ENCODE measurements at places on chromosomes 4 and X.
A peak's percentile ranks its signal among the peaks of the same experiment; 100 is the strongest.

DNA sequence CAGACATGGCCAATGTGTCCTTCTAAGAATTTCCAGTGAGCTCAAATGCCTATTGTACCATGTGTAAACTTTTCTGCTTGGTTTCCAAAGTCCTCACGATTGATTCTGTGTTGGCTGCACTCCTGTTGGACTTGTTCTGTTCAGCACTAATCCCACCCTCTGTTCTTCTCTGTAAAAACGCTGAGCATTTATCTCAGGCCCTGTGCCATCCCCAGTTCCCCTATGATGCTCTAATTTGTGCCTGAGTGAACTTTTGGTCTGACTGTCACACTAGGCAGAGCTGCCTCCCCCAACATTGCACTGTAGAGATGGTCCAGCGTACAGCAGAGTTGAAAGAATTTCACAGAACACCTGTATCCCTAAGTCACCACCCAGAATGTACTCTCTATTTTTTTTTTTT, 76.1 kb upstream of the STS start:
- no peak for DNase-seq

DNA sequence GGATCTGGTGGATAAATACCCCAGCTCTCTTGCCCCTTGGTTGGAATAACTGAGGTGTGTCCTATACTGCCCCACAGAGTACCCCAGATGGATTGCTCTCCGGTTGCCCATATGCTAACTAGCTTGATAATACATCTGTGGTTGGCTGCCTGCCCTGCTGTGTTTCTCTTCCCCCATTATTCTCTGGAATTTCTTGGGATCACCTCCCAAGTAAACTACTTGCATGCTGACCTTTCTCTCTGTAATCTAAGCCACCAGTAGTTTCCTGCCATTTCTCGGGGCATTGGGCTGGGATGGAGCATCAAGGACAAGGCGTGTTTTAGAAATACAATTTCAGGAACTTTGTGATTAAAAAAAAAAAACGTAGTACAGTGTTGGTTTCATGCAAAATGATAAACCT, 25.2 kb downstream of the PPP1R2C start:
- no peak for DNase-seq

DNA sequence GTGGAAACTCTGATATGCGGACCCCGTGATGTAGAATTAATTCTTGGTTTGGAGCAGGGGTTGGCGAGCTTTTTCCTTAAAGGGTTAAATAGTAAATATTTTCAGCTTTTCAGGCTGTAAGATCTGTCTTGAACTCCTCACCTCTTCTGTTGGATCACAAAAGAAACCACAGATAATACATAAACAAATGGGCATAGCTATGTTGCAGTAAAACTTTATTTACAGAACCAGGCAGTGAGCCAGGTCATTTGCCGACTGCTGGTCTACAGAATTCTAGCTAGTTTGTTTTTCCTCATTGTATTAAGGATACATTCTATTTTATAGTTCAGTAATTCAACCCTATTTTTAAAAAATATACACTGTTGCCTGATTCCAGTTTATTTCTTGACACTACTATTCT, 116.6 kb downstream of the PAPSS1 start:
- DNase-seq: no peak

GRCh38 chrX:39396358-39396995, 595.2 kb downstream of the MID1IP1 start:
- no peak for DNase-seq

- no peak for DNase-seq
These were observed 455.7 kb downstream of the BCOR start for GRCh38 chrX:39642071-39642470.

DNA sequence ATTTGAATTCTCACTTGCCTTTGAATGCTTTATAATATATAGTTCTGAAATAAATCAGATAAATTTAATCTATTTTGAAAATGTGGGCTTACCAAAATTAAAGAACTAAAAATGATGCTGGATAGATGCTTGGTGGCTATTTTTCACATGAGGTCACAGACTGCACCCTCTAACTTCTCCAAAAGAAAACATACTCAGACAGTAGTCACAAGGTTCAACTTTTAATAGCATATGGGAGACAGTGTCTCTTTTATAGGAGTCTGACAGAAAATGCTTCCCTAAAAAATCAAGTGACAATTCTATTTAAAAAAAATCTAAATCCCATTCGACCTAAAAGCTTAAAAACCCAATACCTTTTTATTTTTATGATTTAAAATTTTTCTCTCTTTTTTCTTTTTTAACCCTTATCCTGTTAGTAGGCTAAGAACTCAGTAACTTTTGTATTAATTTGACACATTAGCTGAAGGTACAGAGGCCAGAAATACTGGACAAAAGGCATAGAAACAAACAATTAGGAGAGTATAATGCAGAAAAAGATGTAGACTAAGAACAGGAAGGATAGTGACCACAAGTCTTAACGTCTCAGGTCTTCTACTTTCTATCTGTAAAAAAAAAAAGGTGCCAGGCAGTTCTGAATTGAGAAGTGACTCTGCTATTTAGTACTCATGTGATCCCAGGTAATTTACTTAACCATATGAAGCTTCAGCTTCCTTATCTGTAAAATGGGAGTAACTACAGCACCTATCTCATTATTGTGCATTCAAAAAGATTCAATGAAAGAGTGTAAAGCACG, 7.6 kb downstream of the TIGD4 start:
- DNase-seq: no peak

DNA sequence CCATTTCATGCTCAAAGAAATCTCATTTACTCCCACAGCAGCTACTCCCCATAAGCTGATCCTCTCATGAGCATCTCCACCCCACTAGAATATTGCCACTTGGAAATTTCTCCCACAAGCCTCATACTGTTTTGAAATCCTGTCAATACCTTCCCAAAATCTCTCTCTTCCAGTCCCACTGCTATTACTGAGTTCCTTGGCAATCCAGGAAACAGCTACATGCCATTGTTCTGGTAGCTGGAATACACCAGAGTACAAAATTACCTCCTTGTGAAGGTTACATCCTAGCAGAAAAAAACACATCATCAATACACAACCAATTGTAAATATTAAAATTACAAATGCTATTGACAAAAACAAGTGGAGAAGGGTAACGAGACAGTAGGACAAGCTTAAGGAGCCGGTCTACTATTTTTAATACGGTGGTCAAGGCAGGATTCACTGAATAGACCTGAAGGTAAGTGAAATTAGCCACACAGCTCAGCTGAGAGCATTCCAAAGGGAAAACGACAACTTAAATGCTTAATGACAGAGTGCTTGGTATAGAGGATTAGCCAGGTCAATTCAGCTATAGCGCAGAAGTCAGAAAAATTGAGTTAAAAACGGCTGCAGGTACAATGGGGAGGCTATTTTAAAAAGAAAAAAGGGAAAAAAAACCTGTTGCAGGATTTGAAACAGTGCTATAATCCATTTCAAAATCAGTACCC, 6.4 kb downstream of the RPL9 start:
- DNase-seq: no peak

- no peak for DNase-seq
These were observed 226.2 kb downstream of the PALLD start for GRCh38 chr4:168723020-168723419.

DNA sequence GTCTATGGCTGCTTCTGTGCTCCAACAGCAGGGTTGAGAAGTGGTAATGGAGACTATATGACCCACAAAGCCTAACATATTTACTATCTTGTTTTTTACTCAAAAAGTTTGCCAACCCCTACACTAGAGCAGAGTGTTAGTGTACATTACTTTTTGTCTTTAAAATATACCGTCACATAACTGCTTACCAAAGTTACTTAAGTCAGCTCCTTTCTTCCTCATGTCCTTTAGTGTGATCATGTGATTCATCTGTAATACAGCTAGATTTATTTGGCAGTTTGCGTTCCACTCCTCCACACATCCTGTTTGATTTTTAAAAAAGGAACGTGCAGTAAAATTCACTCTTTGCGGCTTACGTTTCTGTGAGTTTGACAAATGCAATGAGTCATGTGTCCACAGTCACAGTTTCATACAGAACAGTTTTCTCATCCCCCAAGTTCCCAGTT, 162.4 kb upstream of the GPRIN3 start:
- DNase-seq: no peak

DNA sequence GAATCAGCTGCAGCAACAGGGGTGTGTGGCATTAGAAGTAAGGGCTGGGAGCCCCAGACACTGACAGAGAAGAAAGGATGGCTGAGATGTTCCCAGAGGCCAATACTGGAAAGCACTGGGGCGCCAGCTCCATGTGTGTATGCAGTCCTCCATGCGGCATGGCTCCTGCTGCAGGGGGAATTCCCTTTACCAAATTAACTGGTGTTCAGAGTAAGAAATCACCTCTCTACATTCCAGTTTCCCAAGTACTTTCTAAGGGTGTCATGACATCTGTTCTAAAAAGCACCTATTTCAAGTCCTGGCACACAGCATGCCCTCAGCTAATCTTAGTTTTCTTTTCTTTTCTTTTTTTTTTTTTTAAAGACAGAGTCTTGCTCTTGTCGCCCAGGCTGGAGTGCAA, 98.0 kb downstream of the MAML3 start:
- DNase-seq: no peak

GRCh38 chrX:108309144-108309543, 129.1 kb downstream of the COL4A6 start:
- no peak for DNase-seq

GRCh38 chr4:109608879-109609278, 48.8 kb downstream of the MCUB start:
- DNase-seq: no peak

GRCh38 chr4:87227751-87228151, 7.3 kb upstream of the KLHL8 start:
- DNase-seq: no peak

DNA sequence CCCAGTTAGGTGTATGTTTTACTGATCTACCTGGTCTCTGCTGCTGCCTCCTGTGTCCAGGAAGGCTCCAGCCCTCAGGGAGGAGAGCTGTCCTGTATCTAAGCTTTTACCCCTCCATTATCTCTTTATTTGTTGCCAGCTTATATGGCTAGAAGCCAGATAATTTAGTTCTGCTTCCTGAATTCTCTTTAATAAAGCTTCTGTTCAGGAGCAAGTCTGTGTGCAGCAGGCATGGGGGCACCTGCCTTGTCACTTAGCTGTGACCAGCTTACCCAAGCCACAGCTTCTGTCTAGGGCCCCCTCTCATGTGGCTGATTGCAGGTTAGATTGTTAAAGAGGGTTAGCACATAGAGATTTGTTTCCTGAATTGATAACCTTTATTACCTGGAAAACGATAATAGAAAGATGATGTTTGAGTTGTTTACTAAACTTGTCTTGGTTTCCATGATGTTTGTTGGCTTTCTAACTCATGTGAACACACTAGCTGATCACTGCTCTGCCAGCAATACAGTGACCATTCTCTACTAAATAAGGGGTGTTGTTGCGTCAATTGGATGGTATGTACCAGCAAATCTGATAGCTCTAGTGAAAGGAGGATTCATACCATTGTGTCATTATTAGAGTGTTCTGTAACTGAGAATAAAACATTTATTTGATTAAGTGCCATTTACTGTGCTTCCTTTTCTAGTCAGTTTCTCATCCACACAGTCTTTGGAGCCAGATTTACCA, 189.8 kb upstream of the ANK2 start:
- DNase-seq: no peak

DNA sequence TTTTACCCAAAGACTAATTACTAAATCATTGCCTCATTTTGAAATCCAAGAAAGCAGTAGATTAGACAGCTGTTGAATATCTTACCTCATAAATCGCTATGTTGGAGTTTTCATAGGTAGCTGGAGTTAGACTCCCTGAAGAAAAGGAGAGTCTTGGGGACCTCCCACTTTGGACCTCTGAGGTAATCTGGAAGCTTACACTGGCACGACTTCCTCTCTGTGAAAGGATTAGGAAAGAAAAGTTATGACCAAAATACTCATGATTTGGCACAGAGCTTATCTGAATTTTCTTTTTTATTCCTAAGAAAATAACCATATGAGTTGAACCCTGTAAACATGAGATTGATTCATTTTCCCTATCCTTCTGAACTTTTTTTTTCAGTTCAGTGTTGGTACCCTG, 40.6 kb downstream of the GUCY2F start:
- no peak for DNase-seq

GRCh38 chr4:186942758-186943377, 219.2 kb upstream of the FAT1 start:
- no peak for DNase-seq

GRCh38 chr4:176805155-176805554, 12.4 kb upstream of the VEGFC start:
- DNase-seq: no peak

GRCh38 chr4:174401471-174402130, 117.9 kb downstream of the CEP44 start:
- no peak for DNase-seq

- peak; percentile 74 for DNase-seq
These were observed 113.7 kb downstream of the USP46 start for GRCh38 chr4:52545099-52546069.

DNA sequence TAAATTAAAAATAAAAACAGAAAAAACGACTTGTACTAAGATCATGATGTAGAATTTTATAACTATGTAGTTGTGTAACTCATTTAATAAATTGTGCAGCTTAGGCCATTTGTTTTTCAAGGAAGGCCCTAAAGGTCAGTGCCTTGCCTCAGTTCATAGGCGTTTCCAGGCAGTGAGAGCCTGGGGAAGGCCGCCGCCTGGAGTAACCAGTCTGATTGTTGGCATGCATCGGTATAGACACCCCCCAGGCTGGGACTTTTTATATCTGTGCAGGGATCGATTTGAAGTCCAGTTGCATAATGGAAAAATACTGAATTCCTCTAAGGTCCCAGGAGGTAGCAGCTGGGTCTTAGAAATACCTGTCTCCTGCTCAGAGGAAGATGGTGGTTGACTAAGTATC, 77.2 kb downstream of the TMEM131L start:
- DNase-seq: no peak

GRCh38 chrX:7132335-7133049, 15.0 kb upstream of the STS start:
- DNase-seq: peak; percentile 65

GRCh38 chr4:159229164-159229563, 126.3 kb downstream of the RAPGEF2 start:
- DNase-seq: no peak

DNA sequence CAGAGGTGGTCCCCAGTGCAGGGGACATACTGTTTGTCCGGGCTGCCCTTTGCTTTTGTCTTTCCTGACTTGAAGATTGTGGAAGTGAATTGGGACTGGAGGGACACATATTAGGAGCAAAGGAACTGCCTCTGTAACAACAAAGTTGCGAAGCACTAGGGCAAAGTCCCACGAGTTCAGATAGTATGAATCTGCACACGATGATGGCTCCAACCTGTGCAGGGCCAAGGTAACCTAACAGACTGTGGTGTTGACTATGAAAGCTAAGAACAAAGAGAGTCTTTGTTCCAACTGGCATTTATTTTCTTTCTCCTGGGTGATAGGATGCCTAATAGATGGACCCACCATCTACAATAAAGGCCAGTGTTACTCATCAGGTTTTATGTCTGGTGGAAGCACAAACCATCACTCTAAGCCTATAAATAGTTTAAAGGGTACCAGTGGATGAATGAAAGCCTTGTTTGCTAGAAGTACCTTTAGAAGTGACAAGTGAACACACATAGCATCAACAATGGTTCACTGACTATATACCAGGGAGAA, 71.8 kb downstream of the TMA16 start:
- DNase-seq: no peak

- DNase-seq: peak; percentile 3
These were observed 99.1 kb downstream of the NHSL2 start for GRCh38 chrX:72009731-72010130.

GRCh38 chr4:76850010-76850441, 47.9 kb downstream of the SOWAHB start:
- no peak for DNase-seq

GRCh38 chr4:100357542-100357941, 160.3 kb downstream of the EMCN start:
- DNase-seq: no peak

Data from H9 (cell line).